ENCODE measurements at places on chromosomes 7 and 10.

DNA sequence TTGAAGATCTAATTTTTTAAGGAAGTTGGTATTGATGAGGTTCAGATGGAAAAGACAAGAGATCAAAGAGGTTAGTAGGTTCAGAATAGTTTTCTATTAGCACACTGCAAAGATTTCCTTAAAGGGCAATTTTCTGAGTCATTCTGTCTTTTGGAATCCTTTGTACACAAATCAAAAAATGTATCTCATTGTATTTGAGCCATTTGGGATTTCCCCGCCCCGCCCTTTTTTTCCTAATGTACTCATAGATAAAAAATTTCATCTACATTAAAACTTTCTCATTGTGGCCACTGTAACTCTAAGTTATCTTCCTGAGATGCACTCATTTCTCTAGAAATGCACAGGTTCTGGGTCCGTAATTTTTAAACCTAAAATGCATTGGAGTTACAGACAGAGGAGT lies 12.1 kb downstream of the GIMAP6 start:
- DNase-seq, result no peak

DNA sequence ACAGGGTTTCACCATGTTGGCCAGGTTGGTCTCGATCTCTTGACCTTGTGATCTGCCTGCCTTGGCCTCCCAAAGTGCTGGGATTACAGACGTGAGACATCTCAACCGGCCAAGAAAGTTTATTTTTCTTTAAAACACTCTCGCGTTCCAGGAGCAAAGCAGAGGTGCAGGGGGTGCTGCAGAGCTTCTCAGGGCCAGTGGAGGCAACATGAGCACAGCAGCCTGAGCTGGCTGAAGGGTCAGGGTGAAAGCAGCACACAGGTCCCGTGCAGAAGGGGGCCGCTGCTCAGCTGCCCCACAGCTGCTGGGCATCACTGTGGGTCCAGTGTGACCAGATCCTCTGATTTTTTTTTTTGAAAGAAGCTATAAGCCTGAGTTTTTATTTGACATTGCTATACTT lies 46.1 kb downstream of the EPHB4 start:
- no peak for DNase-seq

GRCh38 chr10:11782793-11783557 lies 40.2 kb upstream of the PROSER2 start:
- DNase-seq, result no peak

DNA sequence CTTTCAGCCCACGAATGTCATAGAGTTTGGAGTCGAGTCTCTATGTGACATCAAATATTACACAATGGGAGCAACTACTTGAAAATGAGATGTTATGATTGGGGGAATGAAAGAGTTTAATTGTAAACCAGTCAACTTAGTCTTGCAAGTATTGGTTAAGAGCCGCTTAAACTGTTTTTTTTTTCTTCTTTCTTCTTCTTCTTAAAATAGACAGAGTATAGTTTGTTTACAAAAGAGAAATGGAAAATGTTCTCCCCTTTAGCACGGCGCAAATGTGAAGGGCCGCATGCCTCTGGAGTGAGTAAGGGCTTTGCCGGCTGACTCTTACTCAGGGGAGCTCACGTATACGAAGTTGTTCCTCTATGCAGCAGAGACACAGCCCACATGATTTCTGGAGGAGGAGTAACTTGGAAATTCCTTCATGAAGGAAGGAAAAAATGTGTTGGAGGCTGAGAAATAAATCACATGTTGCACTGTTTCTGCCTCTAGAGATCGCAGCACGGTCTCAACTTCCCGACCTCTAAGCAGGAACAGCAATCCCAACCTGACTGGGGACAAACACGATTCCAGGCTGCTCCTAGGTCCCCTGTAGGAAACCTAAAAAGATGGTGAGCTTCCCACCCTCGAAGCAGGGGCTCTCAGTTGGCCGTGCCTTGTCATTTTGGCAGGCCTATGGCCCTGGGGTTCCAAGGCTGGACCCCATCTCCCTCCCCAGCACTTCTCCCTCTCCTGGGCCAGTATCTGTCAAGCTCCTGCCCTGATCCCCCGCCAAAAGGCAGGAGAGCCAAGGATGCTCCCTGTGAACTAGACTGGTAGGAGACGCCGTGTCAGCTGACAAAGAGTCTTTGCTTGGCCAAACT lies 44.8 kb downstream of the MYOF start:
- no peak for DNase-seq

DNA sequence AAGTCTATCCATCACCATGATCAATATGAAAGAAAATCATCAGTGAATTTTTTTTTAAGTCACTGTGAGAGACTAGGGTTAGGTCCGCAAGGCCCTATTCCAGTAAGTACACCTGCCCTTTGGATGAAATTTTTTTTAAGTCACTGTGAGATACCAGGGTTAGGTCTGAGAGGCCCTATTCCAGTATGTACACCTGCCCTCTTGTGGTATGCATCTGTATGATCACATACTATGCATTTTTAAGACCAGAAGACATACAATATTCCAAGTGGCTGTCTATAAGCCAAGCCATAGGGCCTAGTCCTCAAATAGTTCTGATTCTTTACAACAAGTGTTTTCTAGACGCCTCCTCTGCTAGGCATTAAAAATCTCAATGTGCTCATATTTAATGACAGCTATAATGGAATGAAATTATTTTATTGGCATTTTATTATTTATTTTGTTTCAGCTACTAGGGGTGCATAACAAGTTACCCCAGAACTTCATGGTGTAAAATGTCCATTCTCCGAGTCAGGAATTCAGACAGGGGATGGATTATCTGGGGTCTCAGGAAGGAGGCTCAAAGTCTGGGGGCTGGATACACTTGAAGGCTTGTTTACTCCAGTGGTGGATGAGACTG lies 53.1 kb downstream of the TEX36 start:
- DNase-seq, result no peak

GRCh38 chr10:4074545-4075407 lies 289.8 kb upstream of the KLF6 start:
- no peak for DNase-seq
